ENCODE measurements at places on chromosomes 2 and 18.

DNA sequence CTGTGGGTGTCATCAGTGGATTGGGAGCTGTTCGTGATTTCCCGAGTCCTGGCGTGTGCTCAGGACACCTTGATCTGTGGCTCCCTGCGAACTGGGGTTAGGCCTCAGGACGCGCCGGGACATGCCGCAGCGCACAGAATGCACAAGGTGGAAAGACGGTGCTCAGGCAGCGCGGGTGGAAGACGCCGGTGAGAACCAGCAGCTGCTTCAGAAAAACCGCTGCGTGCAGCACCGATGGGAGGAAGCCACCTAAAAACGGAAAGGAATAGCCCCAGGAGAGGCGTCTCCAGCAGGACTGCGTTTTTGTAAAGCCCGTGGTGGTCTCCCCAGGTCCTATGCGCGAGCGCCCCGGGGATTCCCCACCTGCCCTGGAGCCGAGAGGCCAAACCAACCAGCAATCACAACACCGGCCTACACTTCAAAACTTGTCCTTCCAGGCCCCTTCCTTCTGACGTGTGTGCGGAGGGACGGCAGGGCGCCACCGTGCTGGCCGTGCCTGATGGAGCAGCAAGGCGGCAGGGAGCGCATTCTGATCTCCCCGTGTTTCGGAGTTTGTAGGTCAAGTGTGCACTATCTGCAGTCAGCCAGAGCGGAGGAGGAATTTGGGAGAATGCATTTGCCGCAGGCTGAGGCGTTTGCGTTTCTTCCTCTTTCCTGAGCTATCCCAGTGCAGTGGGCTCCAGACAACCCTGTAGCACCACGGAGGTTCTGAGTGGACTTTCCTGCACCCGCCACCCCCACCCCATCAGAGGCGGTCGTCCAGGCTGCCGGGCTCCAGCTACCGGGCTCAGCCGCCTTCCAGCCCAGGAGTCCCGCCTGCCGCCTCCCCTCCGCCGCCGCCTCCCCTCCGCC is 32.2 kb downstream of the RTP5 start:
- DNase-seq: no peak

DNA sequence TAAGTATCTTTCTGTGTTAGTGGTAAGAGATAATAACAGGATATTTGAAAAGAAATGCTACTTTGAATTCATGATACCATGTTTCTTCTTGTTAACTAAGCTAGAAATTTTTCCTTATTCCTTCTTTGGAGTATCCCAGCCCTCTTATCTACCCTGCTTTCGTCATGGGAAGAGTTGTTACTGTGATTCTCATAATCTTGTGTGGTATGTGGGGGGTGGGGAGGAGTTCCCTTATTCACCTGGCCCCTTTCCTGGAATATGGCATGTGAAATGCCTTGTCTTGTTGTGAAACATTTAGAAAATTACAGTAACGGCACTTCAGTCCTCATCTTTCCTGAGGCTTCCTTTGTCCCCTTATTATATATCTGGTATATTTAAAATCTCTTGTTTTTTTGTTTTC is 129.9 kb downstream of the NCOA1 start:
- no peak for DNase-seq

GRCh38 chr2:38771632-38772031 is 6.4 kb upstream of the GEMIN6 start:
- no peak for DNase-seq

DNA sequence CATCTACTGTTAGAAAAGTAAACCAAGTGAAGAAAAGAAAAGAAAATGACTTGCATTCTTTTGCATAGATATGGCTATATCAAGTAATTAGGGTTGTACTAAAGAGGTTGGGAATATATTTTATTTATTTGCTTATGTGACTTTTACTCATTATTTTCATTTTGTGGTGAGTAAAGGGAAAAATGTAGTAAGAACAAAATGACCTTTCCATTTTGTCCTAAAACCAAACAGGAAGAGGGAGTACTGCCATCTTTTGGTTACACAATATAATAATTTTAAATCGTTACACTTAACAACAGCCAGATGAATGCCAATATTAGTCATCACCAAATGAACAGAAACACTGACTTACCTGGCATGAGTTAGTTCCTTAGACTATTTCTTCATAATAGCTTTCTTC is 47.3 kb upstream of the NDUFV2 start:
- DNase-seq: no peak

GRCh38 chr2:103739186-103739585 is 977.4 kb downstream of the TMEM182 start:
- no peak for DNase-seq

- DNase-seq: no peak
Observed at GRCh38 chr18:12593866-12594265, 64.0 kb downstream of the SPIRE1 start.

GRCh38 chr2:8332646-8333045 is 349.2 kb upstream of the ID2 start:
- no peak for DNase-seq

- no peak for DNase-seq
Observed at GRCh38 chr18:7370375-7370774, 139.5 kb downstream of the LRRC30 start.

DNA sequence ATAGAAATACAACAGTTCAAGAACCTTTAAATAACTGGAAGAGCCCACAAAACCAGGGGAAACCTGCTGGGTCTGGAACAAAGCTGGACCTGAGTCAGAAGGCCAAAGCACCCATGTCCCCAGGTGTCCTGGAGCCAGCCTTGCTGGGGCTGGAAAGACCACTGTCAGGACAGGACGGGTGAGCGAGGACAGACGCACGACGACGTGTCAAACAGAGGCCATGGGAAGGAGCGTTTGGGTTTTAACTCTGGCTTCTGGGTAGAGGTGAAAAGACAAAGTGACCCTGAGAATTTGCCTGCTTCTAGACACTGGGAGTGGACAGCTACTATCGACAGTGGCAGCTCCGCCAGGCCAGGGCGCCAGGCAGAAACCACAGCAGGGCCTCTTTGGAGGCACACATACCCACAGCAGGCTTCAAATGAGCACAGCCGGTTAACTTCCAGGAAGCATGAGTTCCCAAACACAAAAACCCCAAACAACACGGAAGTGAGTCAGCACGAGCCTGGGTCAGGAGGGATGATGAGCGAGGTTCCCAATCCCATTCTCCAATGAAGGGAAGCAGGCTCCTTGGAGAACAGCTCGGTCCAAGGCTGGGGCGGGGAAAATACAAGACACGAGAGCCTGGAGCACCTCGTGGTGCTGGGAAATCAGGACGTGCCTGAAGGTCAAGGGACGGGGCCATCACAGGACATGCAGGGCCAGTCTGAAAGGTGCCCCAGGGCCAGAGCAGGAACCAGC is 208.0 kb downstream of the TWIST2 start:
- DNase-seq: no peak

DNA sequence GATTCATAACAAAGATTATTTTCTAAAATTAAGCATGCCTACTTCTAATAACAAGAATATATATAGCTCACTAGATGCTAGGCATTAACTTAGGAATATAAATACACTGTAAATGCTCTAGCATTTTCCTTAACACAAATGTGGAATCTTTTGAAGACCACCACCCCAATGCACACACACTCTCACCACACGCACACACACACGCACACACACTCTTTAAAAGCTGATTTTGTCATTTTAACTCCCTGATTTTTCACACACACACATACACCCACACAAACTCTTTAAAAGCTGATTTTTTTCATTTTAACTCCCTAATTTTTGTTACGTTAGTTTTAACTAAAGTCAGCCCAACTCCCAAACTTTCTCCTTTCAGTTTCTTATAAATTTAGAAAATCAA is 3.0 kb downstream of the COL5A2 start:
- no peak for DNase-seq

GRCh38 chr2:96470636-96471035 is 34.5 kb downstream of the NEURL3 start:
- DNase-seq: no peak

GRCh38 chr2:71291398-71291797 is 40.2 kb upstream of the ZNF638 start:
- DNase-seq: no peak

DNA sequence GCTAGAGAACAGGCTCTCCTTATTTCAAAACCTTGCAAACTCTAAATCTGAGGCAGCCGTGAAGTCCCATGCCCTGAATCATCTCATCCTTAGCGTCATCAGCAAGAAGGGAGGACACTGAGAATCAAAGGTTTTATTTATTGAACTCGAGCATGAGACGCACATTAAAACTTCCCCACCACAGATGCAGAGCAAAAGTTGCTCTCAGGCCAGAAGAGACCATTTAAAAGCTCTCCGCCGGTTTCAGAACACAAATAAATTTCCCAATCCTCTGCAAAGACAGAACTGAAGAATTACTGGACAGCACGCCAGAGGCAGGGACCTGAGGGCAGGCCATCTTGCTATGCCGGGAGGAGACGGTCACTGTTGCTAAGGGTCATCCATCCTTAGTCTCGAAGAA is 1.3 kb downstream of the AMMECR1L start:
- DNase-seq: no peak

- no peak for DNase-seq
Observed at GRCh38 chr2:95072424-95072823, 46.9 kb downstream of the MAL start.

- DNase-seq: no peak
Observed at GRCh38 chr2:224709301-224709700, 6.9 kb downstream of the CCDC195 start.

- no peak for DNase-seq
Observed at GRCh38 chr18:9184998-9185613, 48.5 kb downstream of the ANKRD12 start.

GRCh38 chr18:29377346-29377745 is 1200.4 kb upstream of the CDH2 start:
- DNase-seq: no peak

GRCh38 chr18:26227051-26227670 is 916 bp downstream of the TAF4B start:
- no peak for DNase-seq

- DNase-seq: no peak
Observed at GRCh38 chr2:46779447-46779941, 136.1 kb downstream of the MCFD2 start.

GRCh38 chr2:46743021-46743420 is 172.6 kb downstream of the MCFD2 start:
- DNase-seq: no peak
